GM23338 (cell line): ENCODE measurements at places on chromosomes 2 and 18. TPM values are rescaled to one million over a fixed set of nuclear protein-coding genes. Genes with fewer than 3 reads are reported as not detected.

GRCh38 chr18:47605093-47605492 is 325.4 kb downstream of the SMAD2 start:
- no peaks in the 10 kb centered on the region for H3K27me3 ChIP-seq
- H3K27ac ChIP-seq: no peak overlapping the region
- H3K4me1 ChIP-seq: no peaks in the 10 kb centered on the region
- no peaks in the 10 kb centered on the region for H3K36me3 ChIP-seq
- no peak for DNase-seq

Gene MOGAT1
- total RNA-seq: 0.89 and 0.94 TPM in 2 replicates

Gene KANSL1L
- 21.1 and 21.2 TPM in 2 replicates for total RNA-seq

GRCh38 chr2:134416637-134417036 is 162.8 kb downstream of the MGAT5 start:
- no peaks in the 10 kb centered on the region for H3K36me3 ChIP-seq
- H3K27me3 ChIP-seq: no peaks in the 10 kb centered on the region
- no peak overlapping the region for H3K27ac ChIP-seq
- DNase-seq: no peak
- H3K4me1 ChIP-seq: peaks cover under 1% of the 10 kb centered on the region; the same call in 1 of the 2 replicates

DNA sequence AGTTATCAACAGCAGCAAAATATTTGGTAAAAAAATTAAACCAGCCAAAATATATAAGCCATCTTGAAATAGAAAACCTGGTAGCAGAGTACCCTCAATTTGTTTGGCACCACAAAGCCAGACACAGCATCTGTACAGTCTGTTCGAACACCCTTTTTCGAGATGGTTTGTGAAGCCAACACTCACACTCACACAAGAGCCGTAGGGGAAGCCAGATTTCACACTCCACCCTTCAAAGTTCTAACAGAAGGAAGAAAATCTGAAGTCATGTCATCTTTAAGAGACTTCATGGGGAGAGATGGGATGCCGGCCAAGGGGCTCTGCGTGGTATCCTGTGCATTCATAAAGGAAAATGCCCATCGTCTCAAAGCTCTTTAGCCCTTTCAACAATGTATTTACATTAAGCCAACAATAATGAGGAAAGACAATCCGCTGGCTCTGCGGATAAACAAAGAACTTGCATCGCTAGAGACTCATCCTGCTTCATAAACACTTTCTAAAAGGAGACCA is 451.5 kb upstream of the CHST9 start:
- H3K4me1 ChIP-seq: no peaks in the 10 kb centered on the region
- H3K27ac ChIP-seq: no peak overlapping the region
- H3K36me3 ChIP-seq: no peaks in the 10 kb centered on the region
- no peaks in the 10 kb centered on the region for H3K27me3 ChIP-seq
- H3K4me3 ChIP-seq: no peak overlapping the region
- DNase-seq: no peak

Gene LRP1B
- total RNA-seq: 0.89 and 0.97 TPM in 2 replicates

Gene EPG5
- 17.5 and 29.2 TPM in 2 replicates for total RNA-seq

DNA sequence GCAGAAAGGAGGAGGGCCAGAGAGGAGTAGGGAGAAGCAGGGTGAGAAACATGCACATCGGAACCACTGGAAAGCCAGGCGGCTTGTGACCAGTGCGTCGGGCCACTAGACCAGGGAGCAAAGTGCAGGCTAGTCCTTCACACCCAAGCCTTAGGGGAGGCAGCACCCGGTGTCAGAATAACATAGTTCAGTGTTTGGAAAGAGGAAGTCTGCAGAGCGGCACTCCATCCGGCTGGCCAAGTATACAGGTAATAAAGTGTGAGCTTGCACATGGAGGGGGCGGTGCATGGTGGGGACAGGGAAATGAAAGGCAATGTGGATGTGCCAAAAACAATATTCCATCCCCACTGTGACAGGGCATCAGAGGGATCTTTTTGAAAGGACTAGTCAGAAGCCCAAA is 69.7 kb downstream of the ZNF521 start:
- H3K27me3 ChIP-seq: no peaks in the 10 kb centered on the region
- H3K4me1 ChIP-seq: peaks cover 48% of the 10 kb centered on the region
- no peak overlapping the region for H3K4me3 ChIP-seq
- no peak for DNase-seq
- no peak overlapping the region for H3K27ac ChIP-seq
